ENCODE measurements at places on chromosomes 4 and X.

GRCh38 chr4:5222047-5222446 is 170.8 kb downstream of the STK32B start:
- no peak for DNase-seq

DNA sequence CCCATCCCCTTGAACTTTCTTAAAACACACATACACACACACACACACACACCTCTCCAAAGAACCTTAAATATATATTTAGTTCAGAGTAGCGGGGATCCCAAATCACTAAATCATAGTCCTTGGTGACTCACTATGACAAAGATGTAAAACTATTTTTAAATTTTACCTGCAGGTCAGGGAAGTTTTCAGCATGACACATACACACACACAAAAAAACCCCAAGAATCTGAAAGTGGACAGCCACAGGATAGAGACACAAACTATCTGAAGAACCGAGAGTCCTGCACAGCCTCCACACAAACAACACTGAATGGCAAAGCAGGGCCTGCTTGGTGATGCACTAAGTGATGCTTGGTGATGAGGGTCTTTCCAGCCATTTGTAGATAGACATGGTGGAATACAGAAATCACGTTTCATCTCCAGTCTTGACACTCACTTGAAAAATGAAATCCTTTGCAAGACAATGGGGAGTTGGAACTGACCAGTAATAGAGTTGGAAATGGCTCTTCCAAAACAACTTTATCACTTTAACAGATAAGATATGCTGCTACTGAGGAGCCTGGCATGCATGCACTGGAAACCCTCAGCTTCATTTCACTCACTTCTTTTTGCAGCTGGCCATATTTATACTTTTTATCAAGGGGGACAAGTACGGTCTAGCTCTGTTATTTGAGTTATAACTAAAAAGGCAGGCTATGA is 307.3 kb downstream of the RAPGEF2 start:
- no peak for DNase-seq

DNA sequence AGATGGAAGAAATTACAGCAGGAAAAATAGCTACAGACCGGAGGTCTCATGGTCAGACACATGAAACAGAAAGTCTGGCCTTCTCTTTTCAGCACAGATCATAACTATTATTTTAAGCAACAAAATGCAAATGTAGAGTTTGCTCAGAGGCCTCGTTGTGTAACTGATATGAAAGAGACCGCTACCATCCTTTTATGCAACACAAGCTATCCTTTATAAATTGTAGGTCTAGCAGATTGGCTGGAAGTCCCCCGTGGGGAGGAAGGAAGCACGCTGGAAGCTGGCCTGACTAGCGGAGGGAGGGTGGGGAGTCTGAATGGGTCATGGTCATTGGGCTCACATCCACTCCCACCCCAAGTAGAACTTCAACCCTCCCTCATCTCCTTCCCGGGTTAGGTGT is 27.7 kb downstream of the DMP1 start:
- no peak for DNase-seq

DNA sequence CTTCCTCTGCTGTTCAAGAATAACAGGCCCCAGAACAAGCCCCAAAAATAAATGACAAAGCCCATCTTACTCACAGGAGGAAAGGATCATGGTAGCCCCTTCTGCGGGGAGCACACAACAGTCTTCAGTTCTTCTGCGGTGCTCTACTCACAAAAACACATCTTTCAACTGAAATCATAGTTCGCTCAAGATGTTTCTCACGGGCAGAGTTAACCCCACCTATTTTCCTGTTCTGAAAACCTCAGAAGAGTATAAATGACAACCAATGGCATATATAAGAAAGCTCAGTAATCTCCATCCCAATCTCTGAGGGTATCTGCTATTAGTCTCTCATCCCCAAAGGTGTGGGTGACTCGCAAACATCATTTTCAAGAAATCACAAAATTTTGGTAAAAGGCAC is at the start of gene TXK:
Gene TXK (minus strand): TSS at position 170 of the 400 bp plus-strand sequence. CDS start 80 bp downstream, at position 90.
- no peak for DNase-seq

- DNase-seq, result no peak
Observed at GRCh38 chr4:63901304-63901703, 507.9 kb downstream of the TECRL start.

DNA sequence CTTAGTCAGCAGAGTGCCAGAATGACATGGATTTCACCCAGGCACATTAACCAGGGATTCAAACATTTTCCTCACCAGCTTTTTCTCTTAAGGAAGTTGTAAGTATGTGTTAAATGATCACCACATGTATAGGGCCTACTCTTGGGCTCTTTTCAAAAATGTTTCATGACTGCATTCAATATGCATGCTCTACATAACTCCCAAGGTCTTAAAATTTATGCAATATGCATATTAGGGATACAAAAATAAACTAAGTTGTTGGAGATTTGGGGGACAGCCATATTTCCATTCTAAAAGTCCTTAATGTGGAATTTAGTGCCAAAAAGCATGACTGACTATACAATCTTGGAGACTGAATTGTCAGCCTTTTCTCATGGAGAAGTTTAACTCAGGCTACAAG is 25.0 kb upstream of the TRPC5OS start:
- DNase-seq, result no peak

DNA sequence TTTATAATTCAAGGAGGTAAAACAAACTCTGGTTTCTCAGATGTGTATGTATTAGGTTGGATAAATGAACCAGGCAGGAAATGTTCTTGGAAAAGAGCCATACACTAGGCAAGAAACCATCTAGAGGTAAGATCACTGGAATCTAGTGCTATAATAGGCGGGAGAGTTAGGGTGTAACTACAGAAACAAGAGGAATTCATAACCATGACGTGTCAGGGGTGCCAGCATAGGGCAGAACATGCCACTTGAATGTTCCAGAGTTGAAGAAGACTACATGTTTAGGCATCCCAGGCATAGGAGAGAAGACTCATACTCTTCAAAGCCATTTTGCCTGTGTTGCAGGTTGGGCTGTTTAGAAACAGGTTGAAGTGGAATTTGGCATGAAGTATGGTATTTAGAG is 198.7 kb downstream of the CCNG2 start:
- no peak for DNase-seq

- no peak for DNase-seq
Observed at GRCh38 chr4:41339812-41340809, 83.4 kb downstream of the UCHL1 start.
